ENCODE measurements at places on chromosomes 16 and 17.

GRCh38 chr16:61797296-61797795 is 238.9 kb downstream of the CDH8 start:
- no peak for DNase-seq

GRCh38 chr16:70511833-70512232 is 11.5 kb downstream of the COG4 start:
- DNase-seq = no peak

GRCh38 chr16:85187447-85187846 is 75.2 kb upstream of the CIBAR2 start:
- no peak for DNase-seq

- peak; percentile 38 for DNase-seq
These were observed 395 bp downstream of the STXBP4 start for GRCh38 chr17:54968988-54969332.

GRCh38 chr17:15122857-15123256 is 142.3 kb downstream of the PMP22 start:
- DNase-seq = peak; percentile 28

GRCh38 chr17:7242717-7243452 is 636 bp upstream of the GABARAP start:
- peak; percentile 87 for DNase-seq

DNA sequence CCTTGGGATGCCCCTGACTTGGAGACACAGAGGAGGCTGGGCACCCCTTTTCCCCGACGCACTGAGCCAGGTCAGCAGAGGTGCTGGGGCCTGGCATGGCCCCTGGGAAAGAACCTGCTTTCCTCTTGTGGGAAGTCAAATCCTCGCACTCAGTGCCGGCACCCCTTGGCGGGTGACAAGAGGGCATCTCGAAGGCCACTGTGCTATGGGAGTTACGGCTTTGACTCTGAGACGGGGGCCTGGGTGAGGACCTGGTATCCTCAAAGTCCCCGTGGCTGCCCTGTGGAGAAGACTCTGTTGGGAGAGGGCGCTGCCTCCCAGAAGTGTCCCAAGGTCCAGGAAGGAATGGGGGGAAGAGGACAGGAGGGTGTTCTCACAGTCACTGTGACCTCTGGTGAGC is 117.0 kb downstream of the METRNL start:
- DNase-seq = no peak

DNA sequence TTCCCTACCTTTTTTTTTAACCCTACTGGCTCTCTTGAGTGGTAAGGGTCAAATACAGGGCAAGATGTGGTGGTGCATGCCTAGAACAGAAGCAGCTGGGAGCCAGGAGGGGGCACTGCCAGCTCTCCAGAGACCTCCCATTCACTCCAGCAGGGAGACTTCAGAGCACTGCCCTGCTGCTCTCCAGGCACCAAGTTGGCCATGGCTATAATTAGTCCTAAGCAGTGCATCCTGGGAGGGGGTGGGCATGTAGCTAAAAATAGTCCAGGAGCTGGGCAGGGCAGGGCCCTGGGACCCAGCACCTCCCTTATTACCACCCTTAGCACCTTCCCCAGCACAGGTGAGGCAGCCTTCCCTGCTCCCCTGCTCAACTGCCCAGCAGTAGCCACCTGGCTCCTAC is 3.5 kb downstream of the CORO6 start:
- no peak for DNase-seq

DNA sequence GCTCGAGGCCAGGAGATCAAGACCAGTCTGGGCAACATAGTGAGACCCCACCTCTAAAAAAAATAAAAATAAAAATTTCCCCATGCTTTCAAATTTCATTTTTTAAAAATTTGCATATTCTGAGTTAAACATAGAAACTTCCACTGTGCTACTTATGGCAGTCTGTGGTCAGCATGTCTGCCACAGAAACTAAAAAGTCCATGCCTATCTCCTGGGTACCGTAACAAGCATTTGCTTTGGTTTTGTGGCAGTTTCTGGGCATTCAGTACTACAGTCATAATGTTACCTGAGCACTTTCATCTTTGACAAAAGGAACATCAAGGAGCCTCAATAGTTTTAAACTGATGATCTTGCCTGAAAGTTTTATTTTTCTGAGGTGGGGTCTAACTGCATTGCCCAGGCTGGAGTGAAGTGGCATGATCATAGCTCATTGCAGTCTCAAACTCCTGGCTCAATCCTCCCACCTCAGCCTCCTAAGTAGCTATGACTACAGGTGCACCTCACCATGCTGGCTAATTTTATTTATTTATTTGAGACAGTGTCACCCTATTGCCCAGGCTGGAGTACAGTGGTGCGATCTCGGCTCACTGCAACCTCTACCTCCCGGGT is 13.2 kb upstream of the ITGA2B start:
- DNase-seq = no peak

DNA sequence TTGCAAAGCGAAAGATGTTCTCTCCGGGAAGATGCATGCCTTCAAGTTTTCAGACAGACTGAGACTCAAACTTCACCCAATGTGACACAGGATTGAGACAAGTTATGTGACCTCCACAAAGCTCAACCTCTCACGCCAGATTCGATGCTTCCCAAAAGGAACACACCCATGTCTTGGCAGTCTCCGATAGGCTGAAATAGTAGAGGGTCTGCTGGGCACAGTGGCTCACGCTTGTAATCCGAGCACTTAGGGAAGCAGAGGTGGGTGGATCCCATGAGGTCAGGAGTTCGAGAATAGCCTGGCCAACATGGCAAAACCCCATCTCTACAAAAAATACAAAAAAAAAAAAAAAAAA is 22.1 kb downstream of the ZFHX3 start:
- no peak for DNase-seq

GRCh38 chr16:85528528-85529387 is 84.4 kb upstream of the GSE1 start:
- no peak for DNase-seq

DNA sequence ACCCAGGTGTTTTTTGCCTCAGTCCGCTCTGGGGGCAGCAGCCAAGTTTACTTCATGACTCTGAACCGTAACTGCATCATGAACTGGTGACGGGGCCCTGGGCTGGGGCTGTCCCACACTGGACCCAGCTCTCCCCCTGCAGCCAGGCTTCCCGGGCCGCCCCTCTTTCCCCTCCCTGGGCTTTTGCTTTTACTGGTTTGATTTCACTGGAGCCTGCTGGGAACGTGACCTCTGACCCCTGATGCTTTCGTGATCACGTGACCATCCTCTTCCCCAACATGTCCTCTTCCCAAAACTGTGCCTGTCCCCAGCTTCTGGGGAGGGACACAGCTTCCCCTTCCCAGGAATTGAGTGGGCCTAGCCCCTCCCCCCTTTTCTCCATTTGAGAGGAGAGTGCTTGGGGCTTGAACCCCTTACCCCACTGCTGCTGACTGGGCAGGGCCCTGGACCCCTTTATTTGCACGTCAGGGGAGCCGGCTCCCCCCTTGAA is 2.1 kb upstream of the C17orf107 start:
- no peak for DNase-seq

- DNase-seq = no peak
These were observed 7.5 kb downstream of the MYO15A start for GRCh38 chr17:18116078-18116477.

DNA sequence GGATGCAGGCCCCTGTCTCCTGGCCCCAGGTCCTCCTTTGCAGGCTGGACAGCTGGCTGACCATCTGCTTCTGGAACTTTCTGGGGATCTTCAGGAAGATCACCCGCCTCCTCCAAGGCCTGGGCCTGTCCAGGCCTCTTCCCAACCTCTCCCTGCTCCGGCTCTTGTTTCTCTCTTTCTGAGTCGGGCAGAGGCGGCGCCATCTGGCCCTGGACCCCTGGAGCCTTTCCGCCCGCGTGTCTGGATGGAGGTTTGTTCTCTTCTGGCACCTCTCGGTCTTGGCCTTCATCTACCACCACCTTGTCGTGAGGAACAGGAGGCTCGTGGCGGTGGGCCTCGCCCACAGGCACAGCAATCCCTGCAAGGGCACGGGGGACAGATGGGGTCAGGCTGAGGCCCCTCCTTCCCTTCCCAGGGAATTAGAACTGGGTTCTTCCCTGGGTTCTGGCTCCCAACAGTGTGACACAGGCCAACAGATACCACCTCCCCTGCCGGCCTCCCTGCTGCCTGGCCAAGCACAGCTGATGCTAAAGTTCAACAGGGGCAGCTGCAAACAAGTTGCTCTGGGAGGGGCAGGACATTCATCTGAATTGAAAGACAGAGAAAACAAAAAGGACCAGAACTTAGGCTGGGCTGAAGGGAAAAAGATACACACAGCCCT is 13.3 kb downstream of the NDUFAF8 start:
- DNase-seq = no peak

GRCh38 chr17:20206068-20206467 is 196.9 kb downstream of the SPECC1 start:
- DNase-seq = no peak

GRCh38 chr17:39711851-39712250 is 12.0 kb downstream of the ERBB2 start:
- no peak for DNase-seq

- no peak for DNase-seq
These were observed 33.5 kb downstream of the HS3ST3B1 start for GRCh38 chr17:14334276-14334840.

- peak; percentile 93 for DNase-seq
These were observed 2.8 kb upstream of the XAF1 start for GRCh38 chr17:6753006-6753445.

Measured in kidney capillary endothelial cell (primary cell).